Stimulated activated CD4-positive, alpha-beta T cell treated with anti-CD3 and anti-CD28 coated beads, Interleukin-15, amount 100 ng/mL, for 1 hour (primary cell): ENCODE measurements at places on chromosomes 5 and 9.

- no peak for DNase-seq
These were observed 36.5 kb upstream of the SEMA5A start for GRCh38 chr5:9582406-9582805.

GRCh38 chr9:136392538-136393449 lies 7.2 kb downstream of the SNAPC4 start:
- no peak for DNase-seq

DNA sequence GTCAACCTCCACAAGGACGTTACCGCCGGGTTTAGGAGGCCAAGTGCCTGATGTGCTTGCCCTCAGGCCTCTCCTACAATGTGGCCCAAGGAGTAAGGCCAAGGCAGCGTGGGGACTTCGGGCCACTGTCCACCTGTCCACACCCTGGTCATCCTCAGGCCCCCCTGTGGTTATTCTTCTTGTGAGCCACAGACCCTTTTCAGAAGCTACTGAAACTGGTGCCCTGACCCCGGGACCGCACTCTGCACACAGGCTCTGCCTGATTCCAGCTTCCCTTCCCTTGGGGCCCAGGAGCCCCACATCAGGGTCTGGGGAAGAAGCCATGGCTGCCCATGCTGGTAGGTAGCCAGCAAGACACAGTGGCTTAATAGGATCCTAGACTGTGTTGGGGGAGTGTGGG lies 128.8 kb downstream of the OLFM1 start:
- no peak for DNase-seq

- no peak for DNase-seq
These were observed 191.2 kb downstream of the PIK3R1 start for GRCh38 chr5:68406767-68407241.

GRCh38 chr5:34551911-34552433 lies 104.2 kb upstream of the RAI14 start:
- DNase-seq = no peak

DNA sequence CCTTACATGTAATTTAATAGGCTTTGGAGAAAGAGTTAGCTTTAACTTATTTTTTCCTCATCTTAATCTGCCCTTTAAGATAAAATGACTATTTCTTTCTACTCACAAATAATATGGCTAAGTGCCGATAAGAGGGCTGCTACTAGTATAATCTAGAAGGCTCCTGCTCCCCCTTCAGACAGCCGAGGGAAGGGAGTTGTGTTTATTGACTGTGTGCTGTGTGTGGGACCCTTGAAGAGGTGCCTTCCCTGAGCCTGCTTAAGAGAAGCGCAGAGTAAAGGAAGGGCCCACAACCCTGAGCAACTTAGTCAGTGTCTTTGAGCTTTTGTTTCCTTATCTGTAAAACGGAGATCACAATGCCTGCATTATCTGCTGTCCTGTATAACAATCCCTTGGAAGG lies 28.1 kb upstream of the CKMT2 start:
- no peak for DNase-seq

- no peak for DNase-seq
These were observed 450.9 kb downstream of the DMAC1 start for GRCh38 chr9:7348692-7349091.

GRCh38 chr5:143434261-143435209 lies 31.0 kb upstream of the NR3C1 start:
- peak; percentile 14 for DNase-seq

- DNase-seq = no peak
These were observed 451.8 kb downstream of the RAB3C start for GRCh38 chr5:59034498-59035186.

GRCh38 chr5:122053181-122054109 lies 24.6 kb downstream of the LOX start:
- no peak for DNase-seq

DNA sequence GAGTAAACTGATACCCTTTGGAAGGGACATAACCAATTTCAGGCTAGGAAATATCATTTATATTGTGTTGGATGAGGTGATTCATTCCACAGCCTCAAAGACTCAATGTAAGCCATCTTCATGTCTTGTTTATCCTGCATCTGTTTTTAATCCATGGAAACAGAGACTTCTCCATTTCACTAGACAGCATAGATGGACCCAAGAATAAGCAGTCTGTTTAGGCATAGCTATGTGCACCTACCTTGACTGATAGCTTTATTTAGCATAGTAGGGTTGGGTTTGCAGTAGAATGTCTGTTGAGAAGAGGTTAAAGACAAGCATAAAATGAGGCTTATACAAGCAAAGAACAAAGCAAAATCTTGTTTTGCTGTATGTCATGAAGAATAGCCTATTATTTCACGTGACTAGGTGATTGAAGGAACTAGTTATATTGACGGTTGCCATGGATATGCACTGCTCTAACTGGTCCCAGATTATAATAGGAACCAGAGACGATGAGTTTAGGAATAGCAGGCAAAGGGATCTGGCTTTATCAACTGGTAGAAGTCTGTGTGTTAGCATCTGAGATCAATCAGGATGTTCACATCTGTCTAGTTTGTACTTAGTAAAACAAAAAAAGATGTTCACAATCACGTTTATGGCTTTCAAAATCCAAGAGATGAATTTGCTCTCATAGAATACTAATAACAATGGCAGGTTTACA lies 154.8 kb upstream of the KLF9 start:
- no peak for DNase-seq

GRCh38 chr9:114049441-114050225 lies 28.5 kb downstream of the AMBP start:
- no peak for DNase-seq

DNA sequence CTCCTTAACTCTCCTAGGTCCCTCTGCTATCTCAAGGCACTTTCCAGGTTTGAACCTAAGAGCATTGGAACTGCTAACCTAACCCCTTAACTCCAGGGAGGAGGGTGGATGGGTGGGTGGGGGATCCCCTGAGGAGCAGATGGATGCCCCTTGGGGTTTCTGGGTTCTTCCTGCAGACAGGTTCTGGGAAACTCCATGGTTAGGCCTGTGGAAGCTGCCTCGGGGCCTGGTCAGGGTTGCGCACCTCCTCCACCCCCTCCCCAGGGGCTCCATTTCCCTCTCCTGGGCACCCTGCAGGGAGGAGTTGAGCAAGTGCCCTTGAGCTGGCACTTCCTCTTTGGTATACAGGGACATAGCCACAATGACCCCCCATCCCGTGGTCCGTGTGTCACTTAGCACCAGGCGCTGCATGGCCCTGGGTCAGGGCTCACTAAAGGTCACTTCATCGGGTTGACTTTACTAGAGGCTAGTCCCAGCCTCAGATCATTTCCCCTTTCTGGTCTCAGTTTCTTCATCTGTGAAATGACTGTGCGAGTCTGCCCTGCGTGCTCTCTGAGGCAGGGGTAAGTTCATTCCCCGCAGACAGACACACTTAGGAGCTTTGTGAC lies 16.0 kb downstream of the CXXC5 start:
- no peak for DNase-seq

- DNase-seq = no peak
These were observed 103.4 kb downstream of the DOCK2 start for GRCh38 chr5:169740435-169740834.

- DNase-seq = no peak
These were observed 39.9 kb upstream of the SMIM15 start for GRCh38 chr5:61202213-61202612.

- no peak for DNase-seq
These were observed 7.9 kb downstream of the CYSTM1 start for GRCh38 chr5:140182803-140183367.

GRCh38 chr5:144219869-144220268 lies 49.2 kb downstream of the KCTD16 start:
- no peak for DNase-seq

GRCh38 chr9:87863882-87864465 lies 18.7 kb upstream of the SPATA31E1 start:
- no peak for DNase-seq

DNA sequence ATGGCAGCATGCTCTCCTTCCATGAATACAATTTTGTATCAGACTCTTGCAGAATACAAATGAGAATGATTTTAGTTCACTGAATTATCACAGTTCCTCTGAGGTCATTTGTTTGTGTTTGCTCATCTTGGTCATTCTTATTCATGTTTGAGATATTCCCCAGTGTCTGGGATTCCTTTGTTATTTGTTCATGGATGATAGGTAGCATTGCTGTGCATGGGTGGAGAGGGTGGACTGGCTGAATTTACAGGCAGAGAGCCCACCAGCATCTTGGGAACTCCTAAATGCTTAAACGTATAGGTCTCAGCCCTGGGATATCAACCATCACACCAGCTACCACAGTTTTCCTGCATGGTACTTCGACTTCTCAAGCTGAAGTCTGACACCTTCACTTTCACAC lies 459.8 kb downstream of the CCDC171 start:
- DNase-seq = no peak

- no peak for DNase-seq
These were observed 356.8 kb downstream of the RAB3C start for GRCh38 chr5:58939664-58940063.

DNA sequence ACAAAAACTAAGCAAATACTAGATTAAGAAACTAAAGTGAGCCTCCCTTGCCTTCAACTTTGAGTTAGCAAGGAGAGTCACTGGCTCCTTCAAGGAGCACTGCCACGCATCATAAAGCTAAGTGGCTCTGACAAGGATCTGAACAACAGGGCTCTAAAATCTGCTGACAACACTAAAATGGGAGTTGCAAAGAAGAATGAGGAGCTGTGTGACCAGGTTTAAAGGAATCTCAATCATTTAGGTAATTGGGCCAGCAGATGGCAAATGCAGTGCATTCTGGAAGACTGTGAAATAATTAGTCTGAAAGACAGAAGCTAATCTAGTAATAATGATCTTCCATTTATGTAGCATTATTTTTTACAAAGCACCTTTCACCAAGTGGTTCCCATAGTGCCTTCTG lies 297.0 kb upstream of the TAS2R1 start:
- no peak for DNase-seq

DNA sequence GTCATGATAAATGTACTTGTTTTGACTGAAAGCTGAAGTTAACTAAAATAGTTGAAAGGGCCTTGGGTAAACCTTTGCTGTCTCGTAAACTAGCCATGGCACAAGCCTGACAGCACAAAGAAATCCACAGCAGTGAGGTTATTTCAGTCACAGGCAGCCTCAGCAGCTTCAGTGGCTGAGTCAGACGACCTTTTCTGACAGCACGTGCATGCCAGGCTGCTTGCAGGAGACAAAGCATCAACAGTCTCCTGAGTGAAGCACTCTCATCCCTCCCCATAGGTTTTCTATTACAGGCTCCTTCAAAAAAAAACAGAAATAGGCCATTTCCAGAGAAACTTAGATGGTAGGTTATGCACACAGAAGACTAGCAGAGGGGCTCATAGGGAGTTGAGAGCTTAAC lies 34.6 kb downstream of the OXCT1 start:
- DNase-seq = no peak

GRCh38 chr9:87148331-87149104 lies 201.2 kb upstream of the GAS1 start:
- DNase-seq = no peak

GRCh38 chr5:36396640-36397039 lies 94.9 kb upstream of the RANBP3L start:
- no peak for DNase-seq

- no peak for DNase-seq
These were observed 71.7 kb upstream of the TRIO start for GRCh38 chr5:14071433-14071832.

GRCh38 chr5:35608881-35609779 lies 8.5 kb upstream of the SPEF2 start:
- DNase-seq = no peak

- no peak for DNase-seq
These were observed 1397.5 kb upstream of the CDH6 start for GRCh38 chr5:29796013-29796412.

- no peak for DNase-seq
These were observed 113.0 kb upstream of the ANKRD55 start for GRCh38 chr5:56346044-56346710.

GRCh38 chr9:133632806-133633680 lies 3.1 kb upstream of the DBH start:
- no peak for DNase-seq

- DNase-seq = no peak
These were observed 32.9 kb downstream of the TRPC7 start for GRCh38 chr5:136332223-136333015.

DNA sequence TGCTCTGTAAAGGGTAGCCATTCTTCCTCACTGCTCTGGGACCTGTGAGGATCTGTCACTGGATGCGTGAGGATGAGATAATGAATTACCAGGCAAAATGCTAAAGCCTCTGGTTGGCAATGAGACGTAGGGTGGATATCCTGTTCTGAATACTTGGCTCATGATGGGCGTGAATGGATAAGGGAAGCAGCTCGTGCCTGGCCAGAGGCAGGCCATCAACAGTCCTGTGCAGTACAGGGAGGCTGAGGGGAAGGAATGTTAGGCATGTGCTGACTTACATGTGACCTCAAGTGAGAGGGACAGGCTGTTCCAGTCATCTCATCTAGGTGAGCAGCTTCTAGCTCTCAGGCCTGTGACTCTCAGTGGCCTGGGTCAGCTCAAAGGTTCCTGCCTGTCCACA lies 172.8 kb downstream of the CARTPT start:
- no peak for DNase-seq

- DNase-seq = no peak
These were observed 141.7 kb downstream of the SYK start for GRCh38 chr9:90943341-90943740.

- DNase-seq = no peak
These were observed 64.2 kb downstream of the CFAP77 start for GRCh38 chr9:132474253-132474652.

DNA sequence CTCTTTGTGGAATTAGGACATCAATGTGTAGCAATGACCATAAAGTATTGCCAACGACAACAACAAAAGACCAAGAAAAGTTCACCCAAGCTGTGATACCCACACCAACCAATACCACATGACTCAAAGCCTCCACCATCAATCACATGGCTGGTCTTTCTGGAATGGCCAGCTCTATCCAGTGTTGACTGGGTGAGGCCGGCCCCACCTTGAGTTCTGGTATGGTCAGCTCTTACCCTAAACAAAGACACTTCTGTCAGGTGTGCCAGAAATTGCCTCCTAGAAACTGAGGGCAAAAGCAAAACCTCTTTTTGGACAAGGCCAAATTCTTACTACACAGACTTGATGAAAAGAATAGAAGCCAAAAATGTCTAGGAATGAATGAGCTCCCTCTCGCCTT lies 331.5 kb downstream of the ZNF608 start:
- no peak for DNase-seq

GRCh38 chr5:36770125-36770524 lies 106.4 kb upstream of the NIPBL start:
- no peak for DNase-seq

DNA sequence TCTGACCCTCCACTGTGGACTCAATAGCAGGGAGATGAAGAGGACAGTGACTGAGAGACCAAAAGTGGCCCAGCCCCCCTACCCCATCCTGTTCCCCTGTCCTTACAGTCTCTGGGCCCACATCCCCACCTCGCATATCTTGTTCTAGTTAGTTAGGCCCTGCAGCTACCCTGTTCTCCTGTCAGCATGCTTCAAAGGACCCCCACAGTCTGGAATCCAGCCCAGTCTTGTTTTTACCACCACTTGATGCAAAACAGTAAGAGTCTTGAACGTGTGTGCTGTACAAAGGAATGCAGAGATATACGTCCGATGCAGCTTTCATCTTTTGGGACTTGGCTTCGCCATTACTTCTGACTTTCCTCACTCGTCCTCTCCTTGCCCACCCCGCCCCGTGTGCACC lies 12.2 kb upstream of the POMT1 start:
- DNase-seq = no peak
